Uterus (tissue), 4 donors: ENCODE measurements at places on chromosomes 5 and 9. TPM values are rescaled to one million over a fixed set of nuclear protein-coding genes. Genes with fewer than 3 reads are reported as not detected.

DNA sequence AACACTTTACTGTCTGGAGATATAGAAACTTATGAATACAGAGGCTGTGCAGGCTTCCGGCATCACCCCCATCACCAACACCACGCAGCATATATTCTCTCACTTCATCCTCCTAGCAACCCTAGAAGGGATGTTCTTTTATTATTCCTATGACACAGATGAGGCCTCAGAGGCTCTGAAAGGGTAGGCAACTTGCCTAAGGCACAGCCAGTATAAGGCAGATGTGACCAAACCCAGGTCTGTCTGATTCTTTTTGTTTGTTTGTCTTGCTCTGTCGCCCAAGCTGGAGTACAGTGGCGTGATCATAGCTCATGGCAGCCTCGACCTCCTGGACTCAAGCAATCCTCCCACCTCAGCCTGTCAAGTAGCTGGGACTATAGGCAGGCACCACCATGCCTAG, 22.8 kb upstream of the CORO2A start:
- no peaks in the 10 kb centered on the region for H3K27me3 ChIP-seq
- DNase-seq, result no peak
- no peak overlapping the region for H3K27ac ChIP-seq
- H3K36me3 ChIP-seq, result no peaks in the 10 kb centered on the region
- H3K4me3 ChIP-seq, result no peak overlapping the region
- H3K4me1 ChIP-seq, result no peaks in the 10 kb centered on the region

The HMGCR gene
- 22.3 TPM for total RNA-seq

- H3K4me3 ChIP-seq, result no peak overlapping the region
- no peaks in the 10 kb centered on the region for H3K36me3 ChIP-seq
- no peaks in the 10 kb centered on the region for H3K27me3 ChIP-seq
- DNase-seq, result no peak
- H3K27ac ChIP-seq, result no peak overlapping the region
Measured at GRCh38 chr5:28398185-28398584, 1359.8 kb upstream of the CDH9 start.

DNA sequence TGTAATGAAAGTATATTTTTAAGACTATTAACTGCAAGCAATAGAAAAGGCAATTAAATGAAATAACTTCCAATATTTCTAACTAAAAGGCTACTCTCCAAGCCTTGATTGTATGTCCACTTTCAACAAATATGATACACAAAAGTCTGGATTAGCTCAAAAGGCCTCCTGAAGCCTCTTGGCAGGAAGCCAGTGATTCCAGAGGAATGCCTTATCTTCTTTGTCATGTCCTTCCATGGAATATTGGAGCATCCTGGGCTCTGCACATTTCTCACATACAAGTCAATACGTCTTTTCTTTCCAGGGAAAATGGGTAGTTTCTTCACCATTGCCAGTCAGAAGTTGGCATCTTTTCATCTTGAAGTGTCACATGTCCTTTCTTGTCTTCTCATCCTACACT, 357.8 kb downstream of the KDM4C start:
- H3K36me3 ChIP-seq, result no peaks in the 10 kb centered on the region
- H3K27me3 ChIP-seq, result no peaks in the 10 kb centered on the region
- no peak overlapping the region for H3K27ac ChIP-seq
- H3K4me3 ChIP-seq, result no peak overlapping the region
- no peak for DNase-seq
- no peaks in the 10 kb centered on the region for H3K4me1 ChIP-seq

GRCh38 chr9:115668521-115668920, 485.1 kb upstream of the PAPPA start:
- no peak overlapping the region for H3K27ac ChIP-seq
- H3K36me3 ChIP-seq, result no peaks in the 10 kb centered on the region
- DNase-seq, result no peak
- H3K4me3 ChIP-seq, result no peak overlapping the region
- H3K27me3 ChIP-seq, result no peaks in the 10 kb centered on the region

The DRD1 gene
- not detected for total RNA-seq

DNA sequence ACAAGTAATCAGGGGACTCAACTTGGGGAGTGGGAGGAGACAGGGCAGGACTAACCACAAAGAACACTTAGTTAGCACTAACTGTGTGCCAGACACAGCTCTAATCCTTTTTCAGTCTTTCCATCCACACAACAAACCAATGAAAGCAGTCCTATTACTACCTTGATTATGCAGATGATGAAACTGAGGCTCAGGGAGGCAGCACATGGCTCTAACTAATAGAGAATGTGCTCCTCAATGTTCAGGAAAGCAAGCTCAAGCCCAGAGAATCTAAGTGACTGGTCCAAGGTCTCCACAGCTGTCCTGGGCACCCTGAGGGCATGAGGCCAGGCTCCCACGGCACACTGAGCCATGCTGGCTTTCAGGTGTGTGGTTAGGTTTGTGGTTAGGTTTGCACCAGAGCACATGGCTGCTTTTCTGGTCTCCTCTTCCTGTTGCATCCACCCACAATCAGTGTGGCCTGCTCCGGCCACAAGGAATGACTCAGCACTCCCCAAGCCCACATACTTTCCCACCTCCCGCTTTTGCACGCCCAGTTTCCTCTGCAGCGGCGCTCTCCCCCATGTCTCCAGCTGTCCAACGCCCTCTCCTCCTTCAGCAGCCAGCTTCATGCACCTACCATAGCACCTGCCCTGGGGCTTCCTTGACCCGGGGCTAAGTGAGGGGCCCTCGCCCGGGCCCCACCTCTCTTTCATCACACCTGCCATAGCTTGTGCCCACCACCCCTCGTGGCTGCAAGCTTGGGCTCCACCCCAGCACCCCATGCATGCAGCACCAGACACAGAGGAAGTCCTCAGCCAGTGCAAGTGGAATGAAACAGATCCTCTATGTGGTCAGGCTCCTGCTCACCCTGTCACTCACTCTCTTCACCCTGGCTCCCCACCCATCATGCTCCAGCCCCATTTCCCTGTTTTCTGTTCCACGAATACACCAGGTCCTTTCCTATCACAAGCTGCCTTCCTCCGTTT, 133.1 kb downstream of the GABBR2 start:
- no peak overlapping the region for H3K4me3 ChIP-seq
- H3K27ac ChIP-seq, result no peak overlapping the region
- DNase-seq, result no peak
- no peaks in the 10 kb centered on the region for H3K27me3 ChIP-seq
- no peaks in the 10 kb centered on the region for H3K4me1 ChIP-seq

DNA sequence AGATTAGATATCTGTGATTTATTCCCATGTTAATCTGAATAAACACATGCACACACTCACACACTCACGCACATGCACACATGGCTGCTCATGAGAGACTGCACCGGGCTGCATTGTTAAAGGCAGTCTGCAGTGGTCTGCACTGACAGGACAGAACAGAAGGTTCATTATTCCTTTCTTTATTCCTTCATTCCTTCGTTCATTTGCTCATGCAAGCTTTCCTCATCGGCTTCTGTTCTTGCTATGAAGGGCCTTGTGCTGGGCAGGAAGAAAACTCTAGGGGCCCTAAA, 41.4 kb upstream of the FSTL4 start:
- no peaks in the 10 kb centered on the region for H3K36me3 ChIP-seq
- no peak for DNase-seq
- no peak overlapping the region for H3K27ac ChIP-seq
- no peak overlapping the region for H3K4me3 ChIP-seq
- H3K4me1 ChIP-seq, result no peaks in the 10 kb centered on the region

DNA sequence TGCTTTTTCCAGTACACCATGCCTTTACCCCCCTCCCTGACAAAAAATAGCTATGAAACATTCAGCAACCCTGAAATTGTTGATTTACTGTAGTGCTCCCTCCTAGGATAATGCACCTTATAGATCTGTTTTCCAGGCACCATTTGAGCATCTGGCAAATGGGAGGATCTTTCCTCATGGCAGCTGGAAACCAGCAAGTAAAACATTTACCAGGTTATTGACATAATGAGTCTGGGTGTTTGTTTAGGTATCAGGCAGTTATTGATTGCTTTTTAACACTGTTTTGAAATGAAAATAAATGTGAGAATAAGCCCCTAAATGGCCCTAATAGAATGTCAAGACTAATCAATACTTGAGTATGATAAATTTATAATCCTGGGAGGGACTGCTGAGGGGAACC, 57.3 kb upstream of the KLF4 start:
- DNase-seq, result no peak
- H3K4me3 ChIP-seq, result no peak overlapping the region
- no peaks in the 10 kb centered on the region for H3K27me3 ChIP-seq
- no peaks in the 10 kb centered on the region for H3K4me1 ChIP-seq

DNA sequence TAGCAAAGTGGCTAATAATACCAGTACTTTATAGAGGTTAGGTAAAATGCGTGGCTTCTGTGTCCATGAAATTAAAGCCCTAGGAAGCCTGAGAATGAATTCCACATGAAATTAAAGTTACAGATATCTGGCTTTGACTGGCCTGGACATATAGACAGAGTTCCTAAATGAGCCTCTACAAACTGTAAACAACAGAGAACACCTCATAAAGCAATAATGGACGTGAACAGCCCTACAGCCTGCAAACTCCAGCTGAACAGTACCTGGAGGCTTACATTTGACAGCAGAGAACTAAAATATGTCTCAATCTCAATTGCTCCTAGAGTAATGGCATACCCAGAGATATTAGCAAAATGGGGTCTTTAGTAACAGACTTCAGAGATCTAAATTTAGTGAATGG, 28.7 kb downstream of the GOLPH3 start:
- no peaks in the 10 kb centered on the region for H3K27me3 ChIP-seq
- no peak overlapping the region for H3K4me3 ChIP-seq
- peaks cover 6% of the 10 kb centered on the region for H3K4me1 ChIP-seq
- DNase-seq, result no peak
- H3K36me3 ChIP-seq, result no peaks in the 10 kb centered on the region

The TRPM3 gene
- 0.51 TPM for total RNA-seq

- no peak overlapping the region for H3K27ac ChIP-seq
- H3K36me3 ChIP-seq, result no peaks in the 10 kb centered on the region
- H3K27me3 ChIP-seq, result no peaks in the 10 kb centered on the region
- no peak for DNase-seq
- no peaks in the 10 kb centered on the region for H3K4me1 ChIP-seq
Measured at GRCh38 chr5:103256178-103256577, 2.4 kb upstream of the MACIR start.

The MAP1B gene
- total RNA-seq, result 212 TPM
